ENCODE measurements at places on chromosomes 2 and 18. TPM values are rescaled to one million over a fixed set of nuclear protein-coding genes. Genes with fewer than 3 reads are reported as not detected.

HOXD13 gene
- polyA plus RNA-seq: not detected

POTEF gene
- not detected for polyA plus RNA-seq

- DNase-seq: no peak
Observed at GRCh38 chr2:126224776-126225175, 431.2 kb upstream of the GYPC start.

- DNase-seq: no peak
Observed at GRCh38 chr2:96888072-96889011, 18.5 kb upstream of the SEMA4C start.

- DNase-seq: no peak
Observed at GRCh38 chr18:34221971-34222306, 2.8 kb downstream of the NOL4 start.

DNA sequence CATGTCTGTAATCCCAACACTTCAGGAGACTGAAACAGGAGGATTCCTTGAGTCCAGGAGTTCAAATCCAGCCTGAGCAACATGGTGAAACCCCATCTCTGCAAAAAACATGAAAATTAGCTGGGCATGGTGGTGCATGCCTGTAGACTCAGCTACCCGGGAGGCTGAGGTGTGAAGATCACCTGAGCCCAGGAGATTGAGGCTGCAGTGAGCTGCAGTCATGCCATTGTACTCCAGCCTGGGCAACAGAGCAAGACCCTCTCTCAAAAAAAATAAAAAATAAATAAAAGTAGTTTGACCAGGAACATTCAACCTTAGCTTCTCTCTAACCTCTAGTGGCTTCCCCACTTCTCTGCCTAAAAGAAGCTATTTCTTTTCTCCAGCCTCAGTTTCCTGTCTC, 23.8 kb downstream of the SH3BP4 start:
- DNase-seq: no peak

DNA sequence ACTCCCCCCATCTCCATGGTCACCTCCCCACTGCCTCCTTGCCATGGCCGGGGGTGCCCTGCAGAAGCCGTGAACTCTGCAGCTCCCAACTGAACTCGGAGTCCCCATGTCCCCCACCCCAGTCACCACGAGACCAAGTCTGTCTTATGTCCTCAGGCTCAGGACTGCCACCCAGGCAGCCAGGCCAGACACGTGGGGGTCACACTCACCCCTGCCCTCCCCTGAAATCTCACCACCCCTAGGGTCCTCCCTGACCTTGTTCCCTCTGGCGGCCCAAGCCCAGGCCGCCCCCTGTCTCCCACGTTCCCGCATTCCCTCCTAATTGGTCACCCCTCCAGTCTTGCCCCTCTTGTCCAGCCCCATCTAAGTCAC, 11.0 kb downstream of the AQP12A start:
- no peak for DNase-seq

GRCh38 chr2:104412384-104412783, 441.5 kb upstream of the POU3F3 start:
- no peak for DNase-seq

GRCh38 chr18:36187826-36188721, 777 bp downstream of the MOCOS start:
- no peak for DNase-seq

DNA sequence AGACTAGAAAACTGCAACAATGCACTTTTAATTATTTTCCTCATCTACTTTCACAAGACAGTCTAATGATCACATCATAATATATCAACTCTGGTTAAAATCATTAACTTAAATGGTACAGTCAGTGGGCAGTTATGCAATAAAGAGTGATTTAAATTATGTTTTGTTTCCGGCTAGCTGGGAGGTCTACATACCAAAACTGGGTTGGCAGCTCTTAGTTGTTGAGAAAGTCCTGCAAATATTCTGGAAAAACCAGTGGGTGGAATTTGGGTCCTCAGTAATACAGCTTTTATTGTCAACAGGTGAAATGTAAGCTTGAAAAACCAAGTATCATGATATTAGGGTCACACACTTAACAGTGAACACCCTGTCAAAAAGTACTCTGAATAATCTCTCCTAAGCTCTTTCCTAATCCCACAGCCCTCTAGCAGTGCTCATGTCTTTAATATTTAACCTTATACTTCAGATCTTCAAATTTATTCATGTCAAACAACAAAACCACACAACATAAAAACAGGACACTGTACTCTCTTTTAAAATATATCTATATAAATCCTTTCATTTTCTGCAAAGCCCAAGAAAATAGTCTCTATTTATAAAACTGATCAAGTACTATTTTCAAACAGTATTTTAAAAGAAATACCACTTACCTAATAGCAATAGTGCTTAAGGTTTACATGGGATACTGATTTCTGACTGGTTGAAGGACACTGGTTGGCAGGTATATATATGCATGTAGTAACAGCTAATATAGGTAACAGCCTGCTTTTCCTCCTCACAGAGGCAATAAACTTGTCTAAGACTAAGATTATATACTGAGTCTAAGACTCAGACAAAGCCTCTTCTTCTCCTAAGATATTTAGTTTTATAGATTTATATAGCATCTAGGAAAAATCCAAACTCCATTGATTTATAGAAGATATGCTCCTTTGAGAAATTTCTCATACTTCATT, 103.8 kb downstream of the GAREM1 start:
- DNase-seq: no peak
